ENCODE measurements at places on chromosomes 7 and 10.

DNA sequence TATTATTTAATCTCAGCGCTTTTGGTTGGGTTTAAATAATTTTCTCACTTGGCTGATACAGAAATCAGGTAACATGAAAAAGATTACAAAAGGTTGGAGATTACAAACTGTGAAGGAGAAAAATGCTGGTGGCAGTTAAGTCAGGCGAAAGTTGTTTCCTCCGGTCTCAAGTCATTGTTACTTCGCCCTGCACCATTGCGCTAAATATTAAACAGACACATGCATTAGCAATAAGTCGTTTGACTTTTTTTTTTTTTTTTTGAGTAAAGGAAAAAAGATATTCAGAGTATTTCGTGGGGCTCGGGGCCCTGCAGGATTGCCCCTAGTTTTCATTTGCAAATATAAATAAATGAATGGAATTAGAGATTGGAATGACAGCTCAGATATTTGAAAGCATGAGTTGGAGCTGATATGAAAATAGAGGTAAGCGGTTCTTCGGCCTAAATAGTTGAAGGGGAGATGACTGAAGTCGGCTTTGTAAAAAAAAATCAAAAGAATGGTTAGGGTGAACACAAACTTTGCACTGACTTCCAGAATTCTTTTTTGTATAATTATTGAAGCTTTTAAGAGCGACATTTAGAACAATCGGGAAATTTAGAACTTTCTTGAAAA is 914 bp downstream of the SDHAF3 start:
- no peak for DNase-seq

GRCh38 chr7:149868623-149869290 is 5.0 kb upstream of the ATP6V0E2 start:
- DNase-seq = no peak

DNA sequence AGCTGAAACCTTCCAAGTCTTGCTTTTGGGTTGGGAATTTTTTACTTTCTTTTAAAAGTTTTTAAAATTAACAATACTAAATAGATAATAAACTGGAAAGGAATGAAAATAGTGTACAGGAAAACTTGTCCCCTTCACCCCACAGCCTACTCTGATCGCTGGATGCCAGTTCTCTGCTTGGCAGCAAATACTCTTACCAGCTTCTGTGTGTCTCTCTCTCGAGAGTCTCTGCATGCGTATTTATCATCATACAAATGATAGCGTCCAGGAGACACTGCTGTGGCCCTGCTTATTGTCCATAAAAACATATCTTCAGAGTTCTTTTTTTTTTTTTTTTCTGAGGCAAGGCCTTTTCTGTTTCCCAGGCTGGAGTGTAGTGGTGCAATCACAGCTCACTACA is 101.5 kb downstream of the CCNY start:
- no peak for DNase-seq

DNA sequence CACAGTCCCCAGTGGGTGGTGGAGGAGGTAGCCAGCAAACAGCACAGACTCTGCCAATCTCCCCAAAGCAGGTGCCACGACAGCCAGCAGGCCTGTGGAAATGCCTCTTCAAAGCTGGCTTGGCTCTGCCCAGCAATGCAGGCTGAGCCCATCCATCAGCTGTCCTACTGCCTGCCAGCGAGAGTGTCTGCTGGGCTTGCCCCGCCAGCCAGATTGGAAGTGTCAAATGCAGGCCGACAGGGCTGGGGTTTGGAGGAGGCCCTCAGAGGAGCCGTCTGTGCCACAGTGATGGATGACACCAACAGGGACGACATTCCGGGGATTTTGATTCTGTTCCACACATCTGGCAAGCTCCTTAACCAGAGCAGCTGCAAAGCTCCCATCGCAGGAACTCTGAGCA is 16.7 kb downstream of the HABP2 start:
- DNase-seq = no peak

GRCh38 chr10:120597902-120598301 is 140.9 kb downstream of the PLPP4 start:
- DNase-seq = no peak

- no peak for DNase-seq
These were observed 30.5 kb downstream of the SHTN1 start for GRCh38 chr10:116974456-116975005.

DNA sequence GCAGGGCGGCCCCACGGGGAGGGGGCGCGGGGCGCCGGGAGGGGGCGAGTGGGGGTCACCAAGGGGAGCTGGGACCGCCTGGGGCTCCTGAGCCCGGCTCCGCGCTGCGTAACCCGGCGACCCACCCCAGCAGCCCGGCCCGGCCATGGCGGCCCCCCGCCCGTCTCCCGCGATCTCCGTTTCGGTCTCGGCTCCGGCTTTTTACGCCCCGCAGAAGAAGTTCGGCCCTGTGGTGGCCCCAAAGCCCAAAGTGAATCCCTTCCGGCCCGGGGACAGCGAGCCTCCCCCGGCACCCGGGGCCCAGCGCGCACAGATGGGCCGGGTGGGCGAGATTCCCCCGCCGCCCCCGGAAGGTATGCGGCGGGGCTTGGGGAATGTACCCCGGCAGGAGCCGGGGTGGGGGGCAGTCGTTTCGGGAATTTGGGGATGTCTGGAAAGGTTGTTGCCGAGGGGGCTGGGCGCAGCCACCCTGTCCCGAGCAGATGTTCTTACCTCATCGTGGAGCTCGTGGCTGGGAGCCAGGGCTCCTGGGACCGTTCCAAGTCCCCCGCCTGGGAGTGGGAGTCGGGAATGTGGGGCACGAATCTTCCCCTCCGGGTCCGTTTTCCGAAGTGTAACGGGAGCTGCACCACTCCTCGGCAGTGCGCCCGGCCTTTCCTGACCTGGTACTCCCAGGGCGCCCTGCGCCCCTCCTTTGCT is 431 bp downstream of the ZYX start:
- DNase-seq = peak; percentile 37

GRCh38 chr7:151923097-151923876 is 33.0 kb upstream of the GALNTL5 start:
- DNase-seq = no peak

GRCh38 chr10:51846856-51847506 is 147.6 kb upstream of the CSTF2T start:
- no peak for DNase-seq

Data from stimulated activated naive CD8-positive, alpha-beta T cell treated with anti-CD3 and anti-CD28 coated beads, Interleukin-15, Interleukin-2, amounts not matched to agents 100 U/mL and 50 U/mL, for 24 hours (primary cell).